NCI-H526 (cell line): ENCODE measurements at places on chromosomes 2 and 18.
A peak's percentile ranks its signal among the peaks of the same experiment; 100 is the strongest.

GRCh38 chr2:17822445-17823117 lies 6.3 kb downstream of the MSGN1 start:
- no peak for DNase-seq

DNA sequence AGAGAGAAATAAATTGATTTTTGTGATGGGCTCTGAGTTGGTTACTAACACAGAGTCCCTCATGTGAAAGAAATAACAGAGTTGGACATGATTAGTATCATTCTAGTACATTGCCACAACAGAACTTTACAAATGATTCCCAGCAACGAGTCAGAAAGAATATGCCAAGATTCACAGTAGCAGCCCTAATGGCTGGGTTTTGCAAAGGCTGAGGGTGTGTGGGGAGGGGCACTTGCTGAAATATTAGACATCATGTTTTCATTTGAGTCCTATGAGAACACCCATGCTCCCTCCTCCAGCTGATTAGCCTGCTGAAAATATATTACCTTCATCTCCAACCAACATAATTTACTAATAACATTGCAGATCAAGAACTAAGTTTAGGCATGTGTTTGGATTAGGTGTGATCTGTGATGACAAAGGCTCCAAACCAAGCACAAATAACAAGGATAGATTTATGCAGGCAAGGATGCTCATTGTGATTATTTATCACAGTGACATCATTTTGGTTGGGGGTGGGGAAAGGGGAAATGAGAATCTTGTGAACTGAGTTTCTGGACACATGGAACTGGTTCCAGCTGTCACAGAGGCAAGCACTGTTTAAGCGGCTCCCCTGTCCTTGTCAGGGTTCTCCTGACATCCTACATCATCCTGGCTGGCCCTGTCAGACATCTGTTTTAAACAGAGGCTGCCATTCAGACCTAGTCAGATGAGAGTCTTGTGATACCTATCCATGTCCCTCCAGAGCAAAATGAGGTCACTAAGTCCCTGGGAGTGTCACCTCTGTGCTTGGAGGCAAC lies 205.8 kb upstream of the NCKAP5 start:
- no peak for DNase-seq

- DNase-seq: no peak
These were observed 488.4 kb upstream of the PIK3C3 start for GRCh38 chr18:41466436-41467160.

- DNase-seq: no peak
These were observed 13.1 kb downstream of the SEH1L start for GRCh38 chr18:12960853-12961397.

- DNase-seq: no peak
These were observed 9.1 kb upstream of the B3GNT7 start for GRCh38 chr2:231386446-231386845.

DNA sequence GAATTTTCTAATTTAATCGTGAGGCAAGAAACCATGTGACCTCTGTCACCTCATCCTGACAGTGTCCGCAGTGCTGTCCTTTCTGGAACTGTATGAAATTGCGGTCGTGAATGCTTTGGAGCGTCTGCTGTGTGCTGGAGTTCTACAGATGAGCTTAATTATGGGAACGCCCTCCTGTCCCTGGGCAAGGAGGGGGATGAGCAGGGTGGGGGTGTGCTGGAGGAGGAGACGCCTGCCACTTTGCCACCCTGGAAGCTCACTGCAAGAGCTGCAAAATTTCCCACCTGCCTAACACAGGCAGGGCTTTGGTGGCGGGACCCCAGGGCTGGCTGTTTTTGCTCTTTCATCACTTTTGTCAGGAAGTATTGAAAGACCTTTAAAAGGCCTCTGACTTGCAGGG lies 6.5 kb downstream of the LPIN1 start:
- DNase-seq: peak; percentile 34

DNA sequence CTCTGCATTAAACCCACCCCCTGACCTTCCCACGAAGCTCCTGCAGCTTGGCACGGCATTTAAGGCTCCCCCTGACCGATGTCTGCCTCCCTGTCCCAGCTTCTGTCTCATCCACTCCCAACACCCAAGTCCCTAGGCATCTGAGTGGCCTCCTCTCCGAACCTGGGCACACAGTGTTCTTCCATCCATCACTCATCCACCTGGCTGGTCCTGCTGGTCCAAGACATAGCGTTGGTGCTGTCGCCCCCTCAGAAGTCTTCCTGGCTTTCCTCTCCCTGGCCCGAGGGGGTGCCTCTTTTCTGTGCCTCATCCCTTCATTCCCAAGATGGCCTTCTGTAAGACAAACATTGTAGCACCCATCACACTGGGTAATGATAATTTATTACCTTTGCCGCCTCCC lies 323.6 kb downstream of the GBX2 start:
- DNase-seq: no peak

DNA sequence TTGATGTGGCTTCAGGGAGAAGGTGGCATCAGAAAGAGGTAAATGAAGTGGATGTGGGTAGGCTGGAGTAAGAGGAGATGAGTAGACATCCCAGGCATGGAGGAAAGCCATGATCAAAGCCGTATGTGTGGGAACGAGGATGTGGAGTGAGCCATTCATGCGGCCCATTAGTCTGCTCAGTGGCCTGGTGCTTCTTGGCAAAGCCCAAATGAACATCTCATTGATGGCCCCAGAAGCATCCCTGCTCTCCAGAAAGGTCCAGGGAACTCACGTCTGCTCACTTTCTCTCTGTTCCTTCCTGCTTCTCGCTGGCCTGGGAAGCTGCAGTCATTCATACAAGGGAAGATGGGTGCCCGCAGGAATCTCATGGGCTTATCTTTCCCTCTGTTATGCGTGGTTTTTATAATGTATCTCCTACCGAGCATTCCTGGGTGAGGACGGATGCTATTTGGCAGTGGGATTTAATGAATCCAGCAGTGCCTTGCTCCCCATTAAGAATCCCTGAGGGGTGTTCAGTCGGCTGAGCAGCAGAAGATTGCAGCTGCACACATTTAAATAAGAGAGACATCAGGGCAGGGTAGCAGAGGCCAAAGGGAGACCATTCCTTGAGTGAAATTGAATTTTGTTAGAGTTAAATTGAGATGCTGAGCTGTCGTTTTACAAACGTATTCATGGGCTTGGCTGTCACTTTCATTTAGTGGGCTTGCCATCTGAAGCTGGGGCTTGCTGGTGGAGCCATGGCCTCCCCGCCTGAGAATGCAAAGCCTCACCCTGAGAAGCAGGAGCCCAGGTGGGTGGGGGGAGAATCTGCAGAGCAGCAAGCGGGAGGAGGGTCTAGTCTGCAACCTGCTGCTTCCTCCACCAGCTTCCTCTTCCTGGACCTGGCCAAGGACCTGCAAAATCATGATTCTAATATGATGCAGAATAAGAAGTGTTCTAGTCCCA lies 64.5 kb downstream of the LYPD1 start:
- DNase-seq: no peak

DNA sequence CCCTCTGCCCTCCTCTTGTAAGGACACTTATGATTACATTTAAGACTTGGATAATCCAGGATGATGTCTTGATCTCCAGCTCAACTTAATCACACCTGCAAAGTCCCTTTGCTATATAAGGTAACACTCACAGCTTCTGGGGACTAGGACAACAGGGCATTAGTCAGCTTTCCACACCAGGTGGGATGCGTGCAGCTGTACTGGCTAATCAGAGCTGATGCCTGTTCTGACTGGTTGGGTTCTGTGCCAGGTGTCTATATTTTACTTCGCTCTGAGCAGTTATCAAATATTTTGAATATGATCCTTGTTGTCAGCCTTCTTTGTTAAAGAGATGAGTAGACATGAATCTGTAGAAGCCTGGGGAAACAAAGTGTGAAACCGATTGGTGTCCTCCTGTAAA lies 115.5 kb upstream of the ATP8B1 start:
- DNase-seq: no peak

- DNase-seq: peak; percentile 77
These were observed 108.7 kb upstream of the KCTD1 start for GRCh38 chr18:26656944-26657536.

- no peak for DNase-seq
These were observed 503.6 kb upstream of the MYT1L start for GRCh38 chr2:2834516-2835254.
